ENCODE measurements at places on chromosomes 13 and 19.

DNA sequence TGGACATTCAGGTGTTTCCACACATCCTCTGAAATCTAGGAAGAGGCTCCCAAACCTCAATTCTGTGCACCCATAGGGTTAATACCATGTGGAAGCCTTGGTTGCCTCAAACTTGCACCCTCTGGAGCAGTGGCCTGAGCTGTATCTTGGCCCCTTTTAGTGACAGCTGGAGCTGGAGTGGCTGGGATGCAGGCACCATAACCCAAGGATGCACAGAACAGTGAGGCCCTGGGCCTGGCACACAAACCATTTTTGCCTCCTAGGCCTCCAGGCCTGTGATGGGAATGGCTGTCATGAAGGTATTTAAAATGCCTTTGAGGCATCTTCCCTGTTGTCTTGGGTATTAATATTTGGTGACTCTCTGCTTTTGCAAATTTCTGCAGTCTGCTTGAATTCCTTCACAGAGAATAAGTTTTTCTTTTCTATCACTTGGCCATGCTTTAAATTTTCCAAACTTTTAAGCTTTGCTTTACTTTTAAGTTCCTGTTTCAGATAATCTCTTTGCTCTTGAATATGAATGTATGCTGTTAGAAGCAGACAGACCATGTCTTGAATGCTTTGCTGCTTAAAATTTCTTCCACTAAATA, 1594.5 kb upstream of the PCDH20 start:
- DNase-seq, result no peak

- no peak for DNase-seq
These were observed 28.1 kb downstream of the B3GLCT start for GRCh38 chr13:31227870-31228269.

DNA sequence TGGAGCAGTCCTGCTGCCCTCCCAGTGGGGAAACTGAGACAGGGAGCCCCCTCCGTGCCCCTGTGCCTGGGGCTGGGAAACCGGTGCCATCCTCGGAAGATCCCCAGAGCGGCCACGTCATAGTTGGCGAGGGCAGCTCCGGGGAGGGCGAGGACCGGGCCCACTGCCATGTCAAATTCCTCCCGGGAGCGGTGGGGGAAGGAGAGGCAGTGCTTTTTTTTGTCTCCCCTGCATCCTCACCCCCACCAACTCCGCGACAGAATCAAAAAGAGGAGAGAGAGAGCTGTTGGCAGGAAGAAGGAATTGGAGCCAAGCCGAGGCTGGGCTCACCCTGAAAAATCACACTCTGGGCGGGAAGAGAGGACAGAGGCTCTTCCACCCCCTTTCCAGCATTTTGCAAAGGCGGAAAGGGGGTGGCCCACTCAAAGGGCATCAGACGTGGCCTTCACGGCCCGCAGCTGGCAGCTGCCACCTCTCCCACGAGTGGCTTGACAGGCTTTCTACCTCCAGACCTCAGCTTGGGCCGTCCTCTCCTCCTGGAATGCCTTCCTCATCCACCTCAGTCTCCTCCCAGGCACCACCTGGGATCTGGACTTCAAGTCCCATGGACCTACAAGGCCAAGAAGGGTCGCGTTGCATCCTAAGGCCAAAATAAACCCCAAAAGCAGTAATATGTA, 19.6 kb upstream of the NFIC start:
- no peak for DNase-seq

DNA sequence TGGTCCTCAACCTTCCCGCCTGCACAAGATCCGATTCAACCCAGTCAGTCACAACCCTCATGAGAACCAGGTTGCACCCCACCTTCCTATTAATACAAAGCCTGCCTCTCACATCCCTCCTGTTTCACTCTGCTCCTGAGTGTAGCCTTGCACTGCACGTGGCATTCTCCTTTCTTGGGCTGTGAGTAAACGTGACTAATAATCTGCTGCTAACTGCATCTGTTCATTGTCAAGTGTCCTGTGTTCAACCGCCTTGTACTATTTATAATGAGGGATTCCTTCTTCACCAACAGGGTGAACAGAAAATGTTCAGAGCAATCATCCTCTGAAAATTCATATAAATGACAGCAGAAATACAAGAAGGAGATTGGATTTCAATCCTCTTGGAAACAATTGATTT, 1608.2 kb downstream of the SLITRK5 start:
- DNase-seq, result no peak

GRCh38 chr13:33776239-33776881, 41.6 kb upstream of the RFC3 start:
- no peak for DNase-seq

DNA sequence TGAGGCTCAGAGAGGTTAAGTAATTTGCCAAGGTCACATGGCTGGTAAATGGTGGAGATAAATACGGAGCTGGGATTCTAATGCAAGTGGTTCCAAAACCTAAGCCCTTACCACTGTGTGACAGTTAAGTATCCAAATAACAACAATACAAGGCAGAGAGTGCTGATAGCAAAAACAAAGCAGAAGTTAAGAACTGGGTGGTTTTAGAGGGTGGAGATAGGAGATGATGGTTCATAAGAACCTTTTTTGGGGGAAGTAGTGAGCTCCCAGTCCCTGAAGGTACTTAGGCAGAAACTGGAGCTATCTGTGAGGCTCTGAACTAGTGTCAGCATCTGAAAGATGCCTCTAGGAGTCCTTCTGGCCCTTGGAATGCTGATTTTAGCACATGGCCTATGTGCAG, 56.2 kb upstream of the UBE2L5 start:
- DNase-seq, result no peak

DNA sequence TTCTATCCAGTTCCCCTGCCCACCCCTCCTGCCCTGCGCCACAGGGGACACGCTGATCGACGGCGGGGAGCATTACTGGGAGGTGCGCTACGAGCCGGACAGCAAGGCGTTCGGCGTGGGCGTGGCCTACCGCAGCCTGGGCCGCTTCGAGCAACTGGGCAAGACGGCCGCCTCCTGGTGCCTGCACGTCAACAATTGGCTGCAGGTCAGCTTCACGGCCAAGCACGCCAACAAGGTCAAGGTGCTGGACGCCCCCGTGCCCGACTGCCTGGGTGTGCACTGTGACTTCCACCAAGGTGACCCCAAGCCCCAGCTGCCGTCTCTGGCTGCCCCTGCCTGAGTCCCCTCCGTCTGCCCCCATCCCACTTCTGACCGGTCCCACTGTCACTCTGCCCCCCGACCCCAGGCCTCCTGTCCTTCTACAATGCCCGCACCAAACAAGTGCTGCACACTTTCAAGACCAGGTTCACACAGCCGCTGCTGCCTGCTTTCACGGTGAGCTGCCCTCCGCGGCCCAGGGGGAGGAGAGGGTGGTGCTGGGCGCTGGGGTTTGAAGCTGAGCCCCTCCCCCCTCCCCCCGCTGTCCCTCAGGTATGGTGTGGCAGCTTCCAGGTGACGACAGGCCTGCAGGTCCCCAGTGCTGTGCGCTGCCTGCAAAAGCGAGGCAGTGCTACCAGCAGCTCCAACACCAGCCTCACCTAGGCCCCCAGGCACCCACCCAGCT, 15.5 kb downstream of the STAP2 start:
- DNase-seq, result no peak

GRCh38 chr13:111969551-111970135, 97.3 kb upstream of the SOX1 start:
- DNase-seq, result peak; percentile 77

DNA sequence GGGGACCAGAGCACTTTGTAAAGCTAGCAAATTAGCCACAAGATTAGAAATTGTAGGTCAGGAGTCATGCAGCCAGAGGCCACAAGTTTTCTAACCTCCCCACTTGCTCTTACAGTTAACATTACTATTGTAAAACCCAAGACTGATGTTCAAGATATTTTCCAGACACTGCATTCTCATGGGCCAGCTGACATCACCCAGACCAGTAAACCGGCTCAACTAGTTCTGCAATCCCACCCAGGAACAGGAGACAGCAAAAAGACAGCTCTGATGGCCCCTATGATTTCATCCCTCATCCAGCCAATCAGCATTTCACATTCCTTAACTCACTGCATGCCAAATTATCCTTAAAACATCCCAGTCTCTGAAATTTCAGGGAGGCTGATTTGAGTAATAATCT, 178.5 kb downstream of the PRR20E start:
- DNase-seq, result no peak

- DNase-seq, result no peak
These were observed 12.2 kb upstream of the FUT5 start for GRCh38 chr19:5882421-5882968.

DNA sequence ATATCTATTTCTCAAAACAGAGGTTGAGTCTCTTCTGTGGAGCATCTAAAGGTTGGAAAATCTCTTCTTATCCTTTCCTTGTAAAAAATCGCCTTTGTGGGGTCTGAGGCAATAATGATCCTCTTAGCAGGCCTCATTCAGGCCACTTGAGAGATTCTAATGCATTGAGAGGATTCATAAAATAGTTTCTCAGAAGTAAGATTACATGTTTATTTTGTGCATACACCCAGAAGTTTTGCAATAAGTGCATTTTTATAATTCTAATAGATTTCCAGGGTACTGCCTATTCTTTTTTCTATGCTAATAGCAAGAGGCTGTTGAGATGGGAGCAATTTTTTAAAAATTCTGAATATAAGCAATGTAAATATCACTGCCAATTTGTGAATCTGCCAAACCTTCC, 342.2 kb upstream of the KLF12 start:
- no peak for DNase-seq

DNA sequence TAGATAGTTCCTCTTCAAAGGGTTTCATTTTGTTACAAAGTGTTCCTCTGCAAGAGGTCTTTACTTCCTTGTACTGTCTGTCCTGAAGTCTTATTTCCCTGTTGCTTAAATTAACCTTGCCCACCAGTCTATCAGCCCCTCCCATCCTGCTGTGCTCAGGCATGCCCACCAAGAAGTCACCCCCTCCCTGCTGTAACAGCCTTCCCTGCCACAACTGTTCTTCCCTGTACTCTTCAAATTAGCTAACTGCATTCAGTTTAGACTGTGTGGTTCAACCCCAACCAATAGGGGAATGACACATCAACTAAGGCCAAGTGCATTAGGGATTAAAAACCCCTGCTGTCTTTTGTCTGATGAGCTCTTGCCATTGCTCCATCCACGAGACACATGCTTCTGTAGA, 34.4 kb upstream of the ZNF562 start:
- no peak for DNase-seq

GRCh38 chr19:10819124-10820060, 16.6 kb downstream of the TMED1 start:
- DNase-seq, result no peak

GRCh38 chr13:50037788-50038187, 22.5 kb downstream of the KCNRG start:
- no peak for DNase-seq

DNA sequence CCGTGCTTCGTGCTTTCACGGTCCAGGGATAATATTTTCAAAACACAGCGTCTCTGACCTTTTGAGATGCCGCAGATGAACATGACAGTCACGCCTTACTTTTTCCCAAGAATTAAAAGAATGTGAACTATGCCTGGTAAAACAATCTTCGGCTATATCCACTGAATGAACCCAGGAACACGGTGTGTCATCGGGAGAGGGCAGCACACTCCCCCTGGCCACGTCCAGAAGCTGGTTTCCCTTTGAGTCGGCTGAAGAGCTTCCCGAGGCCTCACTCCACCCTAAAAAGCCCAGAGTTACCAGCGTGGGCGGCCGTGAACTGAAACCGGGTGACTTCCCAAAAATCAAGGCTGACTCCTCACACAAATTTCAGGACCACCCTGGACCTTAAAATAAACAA, 22.9 kb upstream of the SHISA2 start:
- no peak for DNase-seq

- no peak for DNase-seq
These were observed 748.1 kb downstream of the DACH1 start for GRCh38 chr13:71118779-71119364.

GRCh38 chr19:15466851-15467733, 2.7 kb upstream of the RASAL3 start:
- peak; percentile 90 for DNase-seq

DNA sequence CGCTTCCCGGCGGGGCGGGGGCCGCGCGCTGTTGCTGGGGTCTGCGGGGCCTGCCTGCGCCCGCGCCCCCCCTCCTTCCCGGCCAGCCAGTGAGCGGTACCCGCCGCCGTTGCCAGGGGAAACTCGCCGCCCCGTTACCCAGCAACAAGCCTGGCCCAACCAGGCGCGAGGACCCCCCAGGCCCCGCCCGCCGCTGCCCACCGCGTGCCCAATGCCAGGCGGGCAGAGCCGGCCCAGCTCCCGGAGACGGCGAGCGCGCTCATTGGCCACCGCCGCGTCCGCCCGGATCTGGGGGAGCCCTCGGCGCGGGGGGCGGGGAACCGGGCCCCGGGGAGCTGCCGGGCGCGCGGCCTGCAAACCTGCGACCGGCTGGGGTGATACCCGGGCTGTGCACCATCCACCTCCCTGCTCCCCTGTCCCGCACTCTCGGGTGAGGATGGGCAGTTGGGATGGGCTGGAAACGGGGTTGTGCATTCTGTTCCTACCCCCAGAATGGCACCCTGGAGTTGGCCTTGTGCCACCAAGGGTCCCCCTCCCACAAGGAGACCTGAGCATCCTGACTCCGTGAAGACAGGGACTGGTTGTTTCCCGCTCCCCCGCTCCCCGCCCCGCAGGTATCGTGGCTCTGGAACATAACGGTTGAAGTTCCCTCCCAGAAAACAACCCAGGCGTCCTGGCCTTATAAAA, 8.8 kb upstream of the BBC3 start:
- peak; percentile 31 for DNase-seq

DNA sequence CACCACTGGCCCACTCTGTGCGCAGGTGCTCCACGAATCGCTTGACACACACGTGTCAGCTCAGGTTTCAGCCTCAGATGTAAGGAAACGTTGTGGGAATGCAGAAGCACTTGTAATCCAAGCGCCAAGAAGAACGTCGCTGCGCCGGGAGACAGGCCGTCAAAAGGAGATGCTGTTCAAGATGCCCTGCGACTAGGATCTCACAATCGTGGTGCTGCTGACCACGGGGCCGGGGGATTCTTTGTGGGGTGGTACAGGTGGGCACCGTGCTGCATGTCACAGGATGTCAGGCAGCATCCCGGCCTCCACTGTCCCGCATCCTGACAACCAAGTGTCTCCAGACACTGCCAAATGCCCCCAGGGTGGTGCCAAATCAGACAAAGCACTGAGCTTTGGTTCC, 16.9 kb upstream of the SIGLEC11 start:
- no peak for DNase-seq

- DNase-seq, result no peak
These were observed 13.7 kb downstream of the BCAT2 start for GRCh38 chr19:48797103-48797502.

DNA sequence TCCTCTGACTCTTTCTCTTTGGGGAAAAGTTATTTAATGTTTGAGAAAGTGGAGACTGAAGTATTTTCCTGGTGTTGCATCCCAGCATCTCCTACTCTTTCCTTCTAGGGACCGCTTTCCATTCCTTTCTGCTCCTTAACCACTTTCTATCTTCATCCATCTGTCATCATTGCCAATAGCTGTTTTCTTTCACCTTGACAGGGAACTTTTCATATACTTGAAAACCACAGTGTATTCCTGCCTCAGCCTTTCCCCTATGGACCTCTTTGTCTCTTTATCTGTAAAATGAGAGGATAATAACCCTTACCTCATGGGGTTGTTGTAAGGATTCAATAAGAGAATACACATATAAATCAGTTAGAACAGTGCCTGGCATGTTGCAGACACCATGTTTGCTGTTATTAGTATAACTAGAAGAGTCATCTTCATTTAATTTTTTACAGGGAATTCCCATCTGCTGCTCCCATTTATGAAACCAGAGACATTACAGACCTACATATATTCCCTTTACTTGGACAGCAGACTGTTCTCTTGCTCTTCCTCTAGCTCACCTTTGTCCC, 31.8 kb downstream of the LCP1 start:
- no peak for DNase-seq

- no peak for DNase-seq
These were observed 30.7 kb upstream of the CSNK1A1L start for GRCh38 chr13:37136187-37136586.
